NCI-H526 treated with DMSO at 0.1 percent for 48 hours (cell line): ENCODE measurements at places on chromosomes 3 and 15.

GRCh38 chr3:111547631-111548030 lies 5.6 kb downstream of the CD96 start:
- no peak for DNase-seq

- DNase-seq: no peak
These were observed 54.1 kb downstream of the LPP start for GRCh38 chr3:188207941-188208515.

DNA sequence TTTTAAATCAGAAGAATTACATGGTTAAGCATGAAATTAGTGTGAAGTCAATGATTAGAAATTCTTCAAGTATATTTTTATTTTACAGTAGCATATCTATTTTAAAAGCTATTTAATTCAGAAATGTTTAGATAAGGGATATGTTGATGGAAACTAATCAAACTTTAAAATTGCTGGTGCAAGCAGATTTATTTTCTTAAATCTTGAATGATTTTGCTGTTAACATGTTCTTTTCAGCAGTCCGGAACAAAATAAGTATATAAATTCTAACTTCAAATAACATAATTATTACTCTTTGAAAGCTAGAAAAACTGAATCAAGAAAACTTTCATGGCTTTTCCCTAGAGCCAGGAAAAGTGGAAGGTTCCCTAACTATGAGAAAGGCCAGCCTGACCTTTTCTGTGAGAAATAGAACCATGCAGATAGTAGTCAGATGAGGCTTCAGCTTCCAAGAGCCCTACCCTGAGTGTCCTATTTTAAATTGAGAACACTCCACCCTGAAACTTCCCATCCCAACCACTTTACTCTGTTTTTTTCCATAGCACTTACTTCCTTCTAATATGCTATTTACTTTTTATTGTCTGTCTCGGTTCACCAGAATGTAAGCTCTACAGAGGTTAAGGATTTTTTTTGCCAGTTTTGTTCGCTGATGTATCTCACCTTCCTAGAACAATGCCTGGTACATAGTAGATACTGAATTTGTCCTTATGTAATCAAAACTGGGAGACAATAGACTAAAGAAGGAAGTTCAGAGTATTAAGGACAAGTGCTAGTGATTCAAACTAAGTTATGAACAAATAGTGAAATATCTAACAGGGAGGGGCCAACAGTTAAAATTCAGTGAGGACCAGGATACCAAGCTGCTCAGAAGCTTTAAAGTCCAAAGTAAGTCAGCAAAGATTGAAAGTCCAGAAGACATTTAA lies 66.8 kb downstream of the CD200R1L start:
- no peak for DNase-seq

- DNase-seq: no peak
These were observed 215.4 kb downstream of the UACA start for GRCh38 chr15:70547846-70548487.
